Cerebellum (tissue), 4 donors: ENCODE measurements at places on chromosomes 7 and 10. TPM values are rescaled to one million over a fixed set of nuclear protein-coding genes. Genes with fewer than 3 reads are reported as not detected.

Gene SHOC2
- 85.6 TPM for total RNA-seq

Gene RPEL1
- total RNA-seq = not detected

Gene ELAPOR2
- total RNA-seq = 41.9 TPM

Gene AEBP1
- 11.3 TPM for total RNA-seq

Gene TECPR1
- 22.8 TPM for total RNA-seq

Gene UBE2D1
- total RNA-seq = 53.5 TPM
